ENCODE measurements at places on chromosomes 6 and 20.

DNA sequence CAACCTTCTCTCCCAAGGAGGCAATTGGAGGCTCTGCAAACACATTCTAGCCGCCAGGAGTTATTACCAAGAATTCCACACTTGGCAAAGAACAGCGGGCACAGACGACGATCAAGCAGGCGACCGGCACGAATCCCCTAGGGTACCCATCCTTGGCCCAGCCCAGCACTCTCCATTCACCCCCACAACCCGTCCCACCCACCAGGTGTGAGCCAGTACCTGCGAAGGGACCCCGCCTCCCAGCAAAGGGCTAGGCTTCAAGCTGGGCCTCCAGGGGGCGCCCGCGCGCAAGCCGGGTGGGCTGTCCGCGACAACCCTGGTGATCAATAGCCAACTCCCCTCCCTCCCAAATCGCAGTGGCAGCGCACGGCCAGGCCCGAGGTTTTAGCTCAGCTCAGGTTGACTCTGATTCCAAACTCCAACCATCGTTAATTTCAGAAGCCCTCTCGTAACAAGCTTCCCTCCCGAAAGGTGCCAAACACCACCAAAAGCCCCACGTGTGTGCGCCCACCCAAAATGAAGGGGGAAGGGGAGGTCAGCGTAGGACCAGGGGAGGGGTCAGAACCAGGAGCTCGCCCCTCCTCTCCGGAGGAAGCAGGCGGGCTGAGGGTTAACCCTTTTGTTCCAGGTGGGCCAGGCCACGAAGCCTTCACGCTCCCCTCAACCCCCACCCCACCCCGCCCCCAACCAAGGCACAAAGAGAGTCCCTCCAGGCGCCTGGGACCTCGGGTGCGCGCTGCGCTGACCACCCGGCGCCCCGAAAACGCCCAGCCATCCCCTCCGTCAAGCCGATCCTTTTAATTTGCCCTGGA, 2.1 kb downstream of the SALL4 start:
- peak; percentile 80 for DNase-seq

GRCh38 chr6:39037082-39037508, 11.5 kb upstream of the GLP1R start:
- no peak for DNase-seq

DNA sequence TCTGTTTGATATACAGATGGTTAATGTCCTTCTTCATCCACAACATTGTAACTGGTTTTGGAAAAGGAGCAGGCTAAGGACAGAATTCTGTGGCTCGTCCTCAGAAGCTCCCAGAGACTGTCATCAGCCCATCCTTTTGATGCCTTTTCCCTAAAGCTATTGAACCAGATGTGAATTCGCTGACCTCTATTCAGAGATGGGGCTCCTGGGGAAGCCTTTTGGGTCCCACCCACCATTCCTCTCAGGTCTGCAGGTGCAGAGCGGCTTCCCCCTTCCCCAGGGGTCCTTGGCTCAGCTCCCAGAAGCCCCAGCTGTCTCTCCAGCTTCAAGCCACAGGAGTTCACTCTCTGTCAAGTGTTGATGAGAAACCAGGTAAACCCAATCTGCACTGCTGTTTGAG, 191.7 kb downstream of the SMOC2 start:
- no peak for DNase-seq

DNA sequence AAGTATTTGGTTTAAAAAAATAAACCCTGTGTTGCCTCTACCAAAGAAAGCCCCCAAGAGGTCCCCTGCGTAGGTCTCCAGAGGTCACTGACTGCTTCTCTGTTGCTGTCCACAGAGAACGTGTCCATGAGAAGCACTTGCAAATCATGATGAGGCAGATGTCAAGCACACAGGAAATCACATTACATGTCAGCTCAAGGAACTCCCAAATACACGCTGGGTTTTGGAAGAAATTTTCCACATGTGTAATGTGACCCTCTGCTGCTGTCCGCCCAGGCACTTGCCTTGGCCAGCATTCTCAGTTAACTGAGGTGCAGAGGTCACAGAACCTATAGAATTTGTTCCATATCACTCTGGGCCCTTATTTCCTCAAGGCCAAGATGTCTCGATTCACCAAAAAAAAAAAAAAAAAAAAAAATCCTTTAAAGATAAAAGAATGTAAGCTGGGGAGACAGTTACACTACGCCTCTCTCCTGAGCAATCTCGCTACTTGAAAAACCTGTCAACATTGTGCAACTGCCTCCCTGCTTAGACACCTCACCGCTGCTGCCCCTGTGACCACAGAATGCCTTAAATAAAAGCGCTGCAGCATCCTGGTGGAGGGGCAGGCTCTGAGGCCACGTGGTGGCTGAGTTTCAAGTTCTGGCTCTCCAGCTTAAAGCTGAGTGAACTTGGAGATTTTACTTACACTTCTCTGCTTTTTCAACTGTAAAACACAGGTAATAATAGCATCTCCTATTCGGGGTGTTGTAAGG, 42.3 kb downstream of the SLC22A23 start:
- no peak for DNase-seq

DNA sequence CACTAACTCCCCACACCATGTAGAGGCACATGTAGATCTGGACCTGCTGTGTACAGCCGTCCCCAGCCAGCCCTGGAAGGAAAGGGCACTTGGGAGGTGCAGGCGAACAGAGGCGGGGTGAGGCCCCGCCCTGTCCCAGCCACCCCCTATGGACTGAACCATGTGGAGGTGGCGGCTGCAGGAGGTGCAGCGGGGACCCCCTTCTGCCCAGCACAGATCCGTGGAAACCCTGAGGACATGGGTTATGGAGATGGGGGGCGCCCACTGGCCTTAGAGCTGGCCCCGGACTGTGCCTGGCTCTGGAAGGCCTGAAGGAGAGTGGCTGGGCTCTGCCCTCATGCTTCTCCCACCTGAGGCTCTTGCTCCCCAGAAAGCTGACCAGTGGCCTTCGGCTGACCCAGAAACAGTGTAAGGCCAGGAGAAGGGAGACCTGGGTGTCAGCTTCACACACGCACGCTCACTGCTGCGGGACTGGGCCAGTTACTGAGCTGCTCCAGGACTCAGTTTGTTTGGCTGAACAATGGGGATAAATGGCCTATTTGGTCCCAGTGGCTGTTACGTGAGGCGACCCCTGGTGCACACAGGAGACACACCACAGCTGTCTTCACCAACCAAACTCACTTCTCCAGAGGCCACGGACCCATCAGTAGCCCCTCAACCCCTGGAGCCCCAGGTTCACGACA, 87.2 kb downstream of the GINS1 start:
- no peak for DNase-seq

DNA sequence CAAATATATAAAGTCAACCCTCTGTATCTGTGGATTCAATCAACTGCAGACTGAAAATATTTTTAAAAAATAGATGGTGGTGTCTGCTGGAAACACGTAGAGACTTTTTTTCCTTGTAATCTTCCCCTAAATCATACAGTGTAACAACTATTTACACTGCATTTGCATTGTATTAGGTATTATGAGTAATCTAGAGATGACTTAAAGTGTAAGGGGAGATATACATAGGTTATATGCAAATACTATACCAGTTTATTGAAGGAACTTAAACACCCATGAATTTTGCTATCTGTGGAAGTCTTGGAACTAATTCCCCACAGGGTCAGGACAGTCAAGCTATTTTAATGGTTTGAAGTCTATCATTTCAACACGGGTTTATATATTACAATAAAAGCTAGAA, 10.2 kb downstream of the HDAC2 start:
- no peak for DNase-seq

- DNase-seq, result no peak
These were observed 12.6 kb upstream of the PIGU start for GRCh38 chr20:34689486-34689885.

DNA sequence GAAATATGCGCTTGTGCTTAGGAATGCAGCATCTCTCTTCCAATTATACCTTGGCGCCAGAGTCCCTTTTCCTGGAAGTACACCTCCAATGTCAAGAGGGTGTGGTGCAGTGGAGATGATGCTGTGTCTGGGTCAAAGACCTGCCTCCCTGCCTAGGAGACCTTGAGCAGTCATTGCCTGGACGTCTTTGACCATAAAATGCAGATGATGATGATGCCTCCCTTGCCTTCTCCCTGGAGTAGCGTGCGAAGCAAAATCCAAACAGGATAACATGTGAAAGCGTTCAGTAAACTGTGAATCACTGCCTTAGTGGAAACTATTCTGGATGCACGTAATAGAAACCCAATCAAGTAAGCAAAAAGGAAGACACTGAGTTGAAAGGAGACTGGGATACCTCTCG, 97.4 kb upstream of the ARMC2 start:
- no peak for DNase-seq

- peak; percentile 61 for DNase-seq
These were observed 3.5 kb upstream of the SNAI1 start for GRCh38 chr20:49979030-49979832.

DNA sequence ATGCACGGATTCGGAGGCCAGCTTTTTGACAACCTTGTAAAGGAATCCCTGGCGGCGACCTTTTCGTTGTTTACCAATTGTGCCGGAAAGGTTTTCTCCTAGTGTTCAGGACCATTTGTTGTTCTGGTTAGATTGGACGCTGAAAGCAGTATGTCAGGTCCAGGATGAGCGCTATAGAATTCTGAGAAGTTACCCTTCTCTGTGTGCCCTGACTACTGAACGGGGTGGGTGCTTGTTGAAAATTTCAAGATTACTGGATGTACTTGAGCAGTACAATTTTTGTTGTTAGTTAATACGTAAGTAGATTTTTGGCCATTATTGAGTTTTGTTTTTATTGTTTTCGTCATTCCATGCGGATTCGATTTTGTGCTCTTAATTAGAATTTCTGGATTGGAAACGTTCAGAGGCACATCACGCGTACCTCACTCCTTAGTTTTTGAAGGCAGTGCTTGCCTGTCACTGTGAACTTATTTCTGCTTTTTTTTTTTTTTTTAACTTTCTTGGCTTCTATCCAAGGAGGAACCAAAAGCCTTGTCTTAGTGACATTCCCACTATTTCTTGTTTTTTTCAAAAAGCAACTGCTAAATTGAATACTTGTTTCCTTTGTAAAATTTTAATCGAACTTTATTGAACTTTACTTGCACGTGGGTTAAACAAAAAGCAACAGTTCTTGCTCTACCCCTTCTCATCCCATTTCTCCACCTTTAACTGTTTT, 898 bp downstream of the XRN2 start:
- DNase-seq, result peak; percentile 64

DNA sequence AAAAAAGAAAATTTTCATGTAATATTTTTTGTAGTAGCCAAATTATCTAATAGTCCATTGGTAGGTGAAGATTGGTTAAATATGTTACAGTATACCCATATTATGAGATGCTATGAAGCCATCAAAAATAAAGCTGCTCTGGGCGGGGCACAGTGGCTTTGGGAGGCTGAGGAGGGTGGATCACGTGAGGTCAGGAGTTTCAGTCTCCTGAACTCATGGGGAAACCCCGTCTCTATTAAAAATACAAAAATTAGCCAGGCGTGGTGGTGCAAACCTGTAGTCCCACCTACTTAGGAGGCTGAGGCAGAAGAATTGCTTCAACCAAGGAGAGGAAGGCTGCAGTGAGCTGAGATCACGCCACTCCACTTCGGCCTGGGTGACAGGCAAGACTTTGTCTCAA, 360.5 kb downstream of the KIF16B start:
- DNase-seq, result no peak

DNA sequence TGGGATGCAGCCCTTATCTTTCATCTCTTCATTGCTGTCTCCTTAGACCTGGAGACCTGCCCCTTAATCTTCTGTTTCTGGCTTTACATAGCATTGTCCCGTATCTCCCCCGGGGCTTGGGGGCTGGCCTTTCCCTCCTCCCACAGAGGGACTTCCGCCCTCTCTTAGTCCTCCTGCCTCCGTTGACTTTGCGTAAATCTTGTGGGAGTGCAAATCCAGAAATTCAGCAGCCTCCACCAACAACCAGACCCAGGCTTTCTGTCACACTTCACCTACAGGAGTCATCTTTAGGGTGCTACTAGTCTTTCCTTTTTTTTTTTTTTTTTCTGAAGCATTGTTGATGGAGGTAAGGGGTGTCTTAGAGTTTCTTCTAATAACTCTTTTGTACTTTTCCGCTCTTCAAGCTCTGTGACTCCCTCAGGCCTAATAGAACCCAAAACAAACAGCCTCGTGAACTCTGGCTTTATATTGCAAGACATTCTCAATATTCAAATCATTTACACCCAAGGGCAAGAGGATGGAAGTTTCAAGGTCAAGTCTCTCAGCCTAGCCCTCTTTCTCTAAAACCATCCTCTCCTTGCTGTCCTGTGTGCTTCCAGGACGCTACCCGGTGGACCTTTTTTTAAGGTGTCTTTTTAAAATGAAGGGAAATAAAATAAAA, 66.2 kb downstream of the RREB1 start:
- no peak for DNase-seq

- no peak for DNase-seq
These were observed 147.3 kb upstream of the BMP5 start for GRCh38 chr6:56022678-56023077.

DNA sequence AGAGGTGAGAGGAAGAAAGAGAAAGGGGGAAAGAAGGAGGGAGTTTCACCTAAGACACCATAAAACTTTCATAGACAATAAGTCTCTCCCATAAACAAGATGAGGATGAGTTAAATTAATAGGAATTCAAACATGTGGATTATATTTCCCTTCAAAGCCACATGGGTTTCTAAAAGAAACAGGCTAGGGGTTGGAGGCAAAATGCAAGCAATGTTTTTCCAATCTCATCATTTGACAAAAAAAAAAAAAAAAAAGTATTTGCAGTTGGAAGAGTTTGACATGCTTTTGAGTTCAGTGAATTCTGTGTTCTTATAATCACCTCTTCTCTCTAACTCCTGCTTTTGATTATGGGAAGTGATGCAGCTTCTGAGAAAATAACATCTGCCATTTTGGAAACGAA, 286.5 kb upstream of the PRND start:
- peak; percentile 58 for DNase-seq

- peak; percentile 70 for DNase-seq
These were observed 41.7 kb downstream of the SLC24A3 start for GRCh38 chr20:19253916-19254820.

- DNase-seq, result no peak
These were observed 15.3 kb upstream of the SRSF6 start for GRCh38 chr20:43442282-43442880.

- DNase-seq, result no peak
These were observed 32.2 kb downstream of the PYGB start for GRCh38 chr20:25280051-25280573.

- DNase-seq, result no peak
These were observed 217.7 kb downstream of the ARHGAP18 start for GRCh38 chr6:129492260-129492659.

DNA sequence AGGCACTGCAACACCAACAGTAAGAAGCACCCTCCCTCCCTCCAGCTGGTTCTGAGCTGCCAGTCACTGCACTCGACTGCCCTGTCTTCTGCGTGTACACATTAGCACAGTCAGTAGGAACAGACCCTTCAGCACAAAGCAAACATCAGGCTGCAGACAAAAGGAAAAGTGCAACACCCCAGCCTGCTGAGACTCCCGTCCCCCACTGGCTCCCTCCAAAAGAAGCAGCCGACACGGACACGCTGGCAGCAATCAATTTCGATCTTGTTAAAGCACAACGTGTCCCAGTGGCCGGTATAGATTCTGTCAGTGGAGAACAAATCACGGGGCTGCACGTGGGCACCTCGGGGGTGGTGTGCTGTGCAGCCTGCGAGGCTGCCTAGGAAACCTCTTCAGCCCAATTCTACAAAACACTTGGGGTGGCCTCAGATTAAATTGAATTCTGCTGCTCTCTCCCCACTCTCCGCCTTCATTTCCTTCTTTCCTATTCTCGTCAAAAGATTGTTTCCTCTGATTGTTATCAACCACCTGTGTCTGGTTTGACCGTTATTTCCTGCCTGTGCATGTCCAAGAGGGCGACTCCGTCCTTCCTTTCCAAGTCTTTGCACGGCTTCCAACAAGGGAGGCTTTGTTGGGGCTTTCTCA, 38.7 kb downstream of the TRAF3IP2 start:
- no peak for DNase-seq
